ENCODE measurements at places on chromosomes 4 and X. TPM values are rescaled to one million over a fixed set of nuclear protein-coding genes. Genes with fewer than 3 reads are reported as not detected.

GRCh38 chr4:173426064-173426463 lies 27.1 kb upstream of the SCRG1 start:
- no peak for DNase-seq

- peak; percentile 3 for DNase-seq
Observed at GRCh38 chr4:137651128-137651527, 118.8 kb upstream of the PCDH18 start.

ASB12 gene
- not detected for total RNA-seq

DNA sequence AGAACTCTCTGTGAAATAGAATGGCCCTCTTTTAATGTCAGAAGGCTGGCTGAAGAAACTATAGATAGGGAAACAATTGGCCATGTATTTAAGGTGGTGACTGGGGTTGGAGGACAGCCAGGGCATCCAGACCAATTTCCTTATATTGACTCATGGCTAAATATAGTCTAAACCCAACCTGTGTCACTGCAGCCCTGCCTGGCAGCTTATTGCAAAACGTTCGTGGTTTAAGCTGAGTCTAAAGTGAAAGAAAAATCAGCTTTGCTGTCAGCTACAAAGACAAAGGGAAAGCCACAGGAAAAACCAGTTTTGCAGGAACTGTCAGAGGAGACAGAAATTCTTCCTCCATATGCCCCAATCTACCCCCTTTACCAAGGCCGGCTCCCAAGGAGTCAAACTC lies 902.8 kb upstream of the NDST4 start:
- DNase-seq = peak; percentile 43

- DNase-seq = no peak
Observed at GRCh38 chr4:142372530-142373260, 473.4 kb downstream of the INPP4B start.

FTSJ1 gene
- total RNA-seq = 55.3 TPM

DHRSX gene
- total RNA-seq = 30.3 TPM

ARAP2 gene
- 1.3 TPM for total RNA-seq
